ENCODE measurements at places on chromosomes 5 and 9.
A peak's percentile ranks its signal among the peaks of the same experiment; 100 is the strongest.

DNA sequence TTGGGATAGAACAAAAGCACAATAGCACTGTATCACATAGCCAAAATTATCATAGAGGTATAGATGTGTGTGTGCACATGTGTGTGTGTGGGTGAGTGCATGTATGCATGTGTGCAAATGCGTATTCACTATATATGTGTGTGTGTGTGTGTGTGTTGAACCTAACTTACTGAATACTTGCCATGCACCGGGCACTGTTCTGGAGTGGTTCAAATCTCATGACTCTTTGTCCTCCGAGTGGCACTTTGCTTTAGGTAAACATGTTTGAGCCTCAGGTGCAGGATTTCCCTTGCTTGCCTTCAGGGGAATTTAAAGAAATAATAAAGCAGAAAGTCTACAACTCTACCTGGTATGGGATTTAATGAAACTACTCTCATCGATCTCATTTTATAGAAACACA is 183.5 kb upstream of the GDNF start:
- DNase-seq = no peak

DNA sequence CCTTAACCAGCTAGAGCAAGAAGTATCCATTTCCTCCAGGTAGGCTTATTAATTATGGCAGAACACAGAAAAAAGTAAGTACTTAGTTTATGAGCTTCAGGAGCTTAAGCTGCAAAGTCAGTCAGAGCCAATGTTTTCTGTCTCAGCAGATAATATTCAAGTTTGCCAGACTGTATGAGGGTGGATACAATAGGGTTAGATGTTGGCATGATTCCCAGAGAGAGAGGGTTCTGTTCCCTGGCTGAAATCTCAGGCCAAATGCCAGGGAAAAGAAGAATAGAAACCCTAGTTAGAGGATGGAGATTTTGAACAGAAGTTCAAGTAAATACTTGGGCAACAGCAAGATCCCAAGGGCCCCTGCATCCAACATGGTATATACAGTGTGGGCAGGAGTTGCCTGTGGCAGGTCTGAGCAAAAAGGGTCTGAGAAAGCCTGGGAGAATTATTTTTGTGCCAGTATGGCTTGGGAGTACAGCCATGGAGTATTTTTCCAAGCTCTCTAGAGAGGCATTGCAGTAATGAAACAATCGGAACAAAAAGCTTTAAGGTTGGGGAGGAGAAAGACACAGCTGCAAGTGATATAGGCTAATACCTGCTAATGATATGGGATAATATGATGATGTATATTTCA is 31.0 kb upstream of the ISOC1 start:
- DNase-seq = no peak

DNA sequence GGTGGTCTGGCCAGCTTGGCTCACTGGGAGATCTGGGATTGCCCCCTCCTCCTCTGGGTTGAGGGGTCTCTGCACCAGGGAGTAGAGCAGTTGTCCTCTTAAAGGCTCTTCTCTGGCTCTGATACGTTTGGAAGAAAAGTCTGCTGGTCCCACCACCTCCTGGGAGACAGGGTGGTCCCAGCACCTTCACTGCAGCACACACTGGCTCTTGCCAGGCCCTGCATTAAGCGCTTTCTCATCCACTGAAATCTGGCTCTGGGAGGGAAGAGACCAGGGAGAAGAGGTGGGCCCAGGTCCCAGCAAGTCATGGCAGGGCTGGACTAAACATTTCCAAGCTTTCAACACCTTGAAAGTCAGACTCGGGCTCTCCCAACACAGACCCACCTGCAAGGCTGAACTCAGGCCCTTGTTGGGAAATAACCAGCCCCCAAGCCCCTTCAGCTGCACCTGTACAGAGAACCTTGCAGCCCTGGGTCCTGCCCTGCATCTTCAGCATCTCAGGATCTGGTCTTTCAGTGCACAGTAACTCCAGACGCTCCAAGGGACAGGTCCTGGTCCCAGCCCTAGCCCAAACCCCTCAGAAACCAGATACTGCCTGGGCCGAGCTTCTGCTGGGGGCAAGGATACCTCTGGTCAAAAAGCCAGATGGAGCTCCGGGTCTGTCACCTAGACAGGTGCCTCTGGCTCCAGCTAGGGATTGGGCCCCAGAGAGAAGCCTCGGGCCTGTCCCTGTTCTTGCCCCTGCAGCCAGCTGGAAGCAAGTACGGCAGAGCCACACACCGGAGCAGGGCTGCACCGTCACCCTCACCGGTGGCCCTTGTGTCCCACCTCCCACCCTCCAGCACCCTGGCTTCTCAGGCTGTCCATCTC is 134.5 kb downstream of the DAB2IP start:
- no peak for DNase-seq

- DNase-seq = no peak
Observed at GRCh38 chr5:31100047-31100575, 93.4 kb upstream of the CDH6 start.

DNA sequence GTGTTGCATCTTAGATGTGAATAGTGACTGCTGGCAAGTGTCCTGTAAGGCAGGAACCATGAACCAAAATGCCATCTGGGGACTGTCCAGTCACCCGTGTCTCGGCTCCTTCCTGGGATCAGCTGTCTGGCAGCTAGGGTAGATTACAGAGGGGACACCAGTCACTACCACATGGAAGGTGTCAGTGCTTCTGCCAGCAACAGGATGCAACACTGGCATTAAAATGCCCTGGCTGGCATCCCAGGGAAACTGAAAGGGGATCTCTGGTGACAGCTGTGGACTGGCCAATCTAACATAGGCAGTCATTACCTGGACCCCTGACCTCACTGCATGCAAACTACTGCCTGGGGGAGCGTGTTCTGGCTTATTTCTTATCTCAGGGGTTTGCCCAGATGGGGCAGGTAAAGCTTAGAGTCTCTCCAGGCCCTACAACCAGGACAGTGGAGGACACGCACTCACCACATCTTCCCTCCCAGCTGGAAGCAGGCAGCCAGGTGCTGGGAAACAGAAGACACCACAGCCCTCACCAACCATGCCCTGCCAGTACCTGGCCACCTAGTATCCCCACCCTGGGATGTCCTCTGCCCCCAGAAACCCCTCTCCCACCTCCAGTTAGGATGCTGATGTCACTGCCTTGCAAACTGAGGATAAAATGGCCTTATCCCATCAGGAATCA is 83.8 kb downstream of the SEMA4D start:
- DNase-seq = no peak

- DNase-seq = peak; percentile 80
Observed at GRCh38 chr5:35856765-35857351, at the start of gene IL7R. TSS of gene IL7R (plus strand) at chr5:35856891. CDS start at chr5:35856978, 87 bp downstream.

DNA sequence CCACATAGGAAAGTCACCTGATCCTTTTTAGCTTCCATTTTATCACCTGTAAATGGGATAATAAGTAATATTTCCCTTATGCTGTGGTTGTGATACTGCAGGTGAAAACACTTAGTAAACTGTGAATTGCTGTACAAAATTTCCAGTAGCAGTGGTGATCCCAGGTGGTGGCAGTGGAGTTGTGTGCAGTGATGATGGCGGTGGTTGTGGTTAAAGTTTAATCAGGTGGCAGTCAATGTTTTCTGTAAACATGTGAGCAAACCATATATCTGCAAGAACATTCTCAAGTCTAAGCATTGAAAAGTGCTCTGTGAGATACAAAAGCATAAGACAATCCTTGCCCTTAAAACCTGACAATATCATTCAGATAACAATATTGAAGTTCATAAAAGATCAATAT is 480.2 kb downstream of the RASEF start:
- DNase-seq = no peak

DNA sequence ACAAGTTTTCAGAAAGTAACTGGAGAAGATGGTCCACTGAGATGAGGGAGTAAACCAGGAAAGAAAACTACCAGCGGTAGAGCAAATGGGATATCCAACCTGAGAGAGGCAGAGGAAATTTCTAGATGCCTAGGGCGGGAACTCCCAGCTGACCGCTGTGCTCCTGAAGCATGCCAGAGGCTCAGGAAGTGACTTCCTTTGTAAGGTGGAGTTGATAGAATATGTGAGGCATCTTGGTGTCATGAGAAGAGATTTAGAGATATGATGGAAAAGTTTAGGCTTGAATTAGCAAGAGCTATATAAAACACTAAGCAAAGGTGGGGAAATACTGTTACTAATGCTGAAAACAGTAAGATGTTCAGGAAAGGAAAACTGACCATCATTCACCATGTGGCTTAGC is 124.1 kb downstream of the C9orf152 start:
- no peak for DNase-seq

GRCh38 chr5:179788193-179788854 is 5.5 kb upstream of the LTC4S start:
- DNase-seq = no peak

GRCh38 chr9:89317282-89317681 is 1.0 kb upstream of the SECISBP2 start:
- DNase-seq = no peak

GRCh38 chr9:137217276-137218211 is 4.5 kb downstream of the RNF208 start:
- DNase-seq = no peak

GRCh38 chr9:98766586-98766985 is 29.8 kb downstream of the ANKS6 start:
- no peak for DNase-seq

GRCh38 chr9:81826517-81826906 is 101.7 kb upstream of the SPATA31D4 start:
- no peak for DNase-seq

DNA sequence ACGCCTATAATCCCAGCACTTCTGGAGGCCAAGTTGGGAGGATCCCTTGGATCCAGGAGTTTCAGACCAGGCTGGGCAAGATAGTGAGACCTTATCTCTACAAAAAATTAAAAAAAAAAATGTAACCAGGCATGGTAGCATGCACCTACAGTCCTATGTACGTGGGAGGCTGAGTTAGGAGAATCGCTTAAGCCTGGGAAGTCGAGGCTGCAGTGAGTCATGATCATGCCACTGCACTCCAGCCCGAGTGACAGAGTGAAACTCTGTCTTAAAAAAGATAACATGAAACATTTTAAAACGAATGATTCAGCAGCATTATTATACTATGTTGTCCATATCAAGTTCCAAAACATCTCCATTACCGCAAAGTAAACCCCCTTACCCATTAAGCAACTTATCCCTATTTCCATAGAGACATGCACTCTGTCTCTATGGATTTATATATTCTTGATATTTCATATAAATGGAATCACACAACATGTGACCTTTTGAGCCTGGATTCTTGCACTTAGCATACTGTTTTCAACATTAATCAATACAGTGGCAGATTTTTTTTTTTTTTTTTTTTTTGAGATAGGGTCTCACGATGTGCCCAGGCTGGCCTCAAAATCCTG is 56.9 kb upstream of the MTMR12 start:
- DNase-seq = no peak

- DNase-seq = no peak
Observed at GRCh38 chr5:150009671-150010387, 9.3 kb downstream of the HMGXB3 start.

- DNase-seq = no peak
Observed at GRCh38 chr9:136739509-136739908, 3.2 kb downstream of the LCN10 start.

DNA sequence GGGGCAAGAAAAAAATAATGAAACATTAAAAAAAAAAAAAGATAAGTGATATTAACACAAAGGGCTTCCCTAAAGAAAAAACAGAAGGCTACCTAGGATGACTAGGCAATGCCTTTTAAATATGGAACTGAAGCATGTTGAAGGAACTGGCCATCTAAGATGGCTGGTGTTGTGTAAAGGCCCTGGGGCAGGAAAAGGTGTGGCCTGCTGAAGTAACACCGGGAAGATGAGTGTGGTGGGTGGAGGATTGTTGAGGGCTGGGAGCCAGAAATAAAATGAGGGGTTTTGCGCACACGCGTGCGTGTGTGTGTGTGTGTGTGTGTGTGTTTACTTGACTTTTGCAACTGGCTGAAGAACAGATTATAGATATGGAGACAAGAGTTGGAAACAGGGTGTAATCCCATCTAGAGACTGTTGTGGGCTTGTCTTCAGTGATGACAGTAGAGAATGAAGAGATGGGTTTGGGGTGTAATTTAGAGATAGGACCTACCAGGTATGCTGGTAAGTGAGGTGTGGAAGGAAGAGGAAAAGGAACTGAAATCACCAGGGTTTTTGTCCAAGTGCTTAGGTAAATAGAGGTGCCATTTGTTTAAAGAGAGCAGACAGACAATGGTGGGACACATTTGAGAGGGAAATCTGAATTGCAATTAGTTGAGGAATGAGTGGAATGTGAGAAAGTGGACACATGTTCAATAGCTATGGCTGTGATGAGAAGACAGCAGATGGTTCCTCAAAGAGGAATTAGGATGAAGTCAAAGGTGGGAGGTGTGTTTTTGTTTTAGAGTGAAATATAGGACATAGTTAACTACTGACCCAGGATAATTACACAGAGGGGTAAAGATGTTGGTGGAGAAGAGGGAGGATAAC is 33.9 kb downstream of the RAD23B start:
- no peak for DNase-seq

- no peak for DNase-seq
Observed at GRCh38 chr9:27304521-27304920, 7.6 kb upstream of the EQTN start.

DNA sequence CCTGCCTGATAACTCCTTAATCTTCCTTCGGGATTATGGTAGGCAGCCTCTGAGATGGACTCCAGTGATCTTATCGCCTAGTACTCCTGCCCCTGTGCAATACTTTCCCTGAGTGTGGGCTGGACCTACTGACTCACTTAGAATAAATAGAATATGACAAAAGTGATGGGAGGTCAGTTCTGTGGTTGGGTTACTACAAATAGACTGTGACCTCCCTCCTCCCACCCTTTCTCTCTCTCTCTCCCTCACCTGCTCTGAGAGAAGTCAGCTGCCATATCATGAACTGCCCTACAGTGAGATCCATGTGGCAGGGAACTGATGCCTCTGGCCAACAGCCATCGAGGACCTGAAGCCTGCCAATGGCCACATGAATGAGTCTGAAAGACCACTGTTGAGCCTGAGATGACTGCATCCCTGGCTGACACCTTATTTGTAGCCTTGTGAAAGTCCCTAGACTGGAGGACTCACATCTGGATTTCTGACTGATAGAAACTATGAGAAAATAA is 31.7 kb downstream of the NRG2 start:
- DNase-seq = no peak

DNA sequence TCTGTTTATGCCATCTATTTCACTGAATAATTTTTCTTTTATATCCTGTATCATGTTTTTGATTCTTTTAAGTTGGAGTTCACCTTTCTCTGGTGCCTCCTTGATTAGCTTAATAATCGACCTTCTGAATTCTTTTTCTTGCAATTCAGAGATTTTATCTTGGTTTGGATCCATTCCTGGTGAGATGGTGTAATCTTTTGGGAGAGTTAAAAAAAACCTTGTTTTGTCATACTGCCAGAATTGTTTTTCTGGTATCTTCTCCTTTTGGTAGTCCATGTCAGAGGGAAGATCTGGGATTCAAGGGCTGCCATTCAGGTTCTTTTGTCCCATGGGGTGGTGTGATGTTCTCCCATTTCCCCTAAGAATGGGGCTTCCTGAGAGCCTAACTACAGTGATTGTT is 800.8 kb upstream of the TYRP1 start:
- DNase-seq = no peak
